IPS DF 19.7 (cell line): ENCODE measurements at places on chromosomes 16 and 17.

DNA sequence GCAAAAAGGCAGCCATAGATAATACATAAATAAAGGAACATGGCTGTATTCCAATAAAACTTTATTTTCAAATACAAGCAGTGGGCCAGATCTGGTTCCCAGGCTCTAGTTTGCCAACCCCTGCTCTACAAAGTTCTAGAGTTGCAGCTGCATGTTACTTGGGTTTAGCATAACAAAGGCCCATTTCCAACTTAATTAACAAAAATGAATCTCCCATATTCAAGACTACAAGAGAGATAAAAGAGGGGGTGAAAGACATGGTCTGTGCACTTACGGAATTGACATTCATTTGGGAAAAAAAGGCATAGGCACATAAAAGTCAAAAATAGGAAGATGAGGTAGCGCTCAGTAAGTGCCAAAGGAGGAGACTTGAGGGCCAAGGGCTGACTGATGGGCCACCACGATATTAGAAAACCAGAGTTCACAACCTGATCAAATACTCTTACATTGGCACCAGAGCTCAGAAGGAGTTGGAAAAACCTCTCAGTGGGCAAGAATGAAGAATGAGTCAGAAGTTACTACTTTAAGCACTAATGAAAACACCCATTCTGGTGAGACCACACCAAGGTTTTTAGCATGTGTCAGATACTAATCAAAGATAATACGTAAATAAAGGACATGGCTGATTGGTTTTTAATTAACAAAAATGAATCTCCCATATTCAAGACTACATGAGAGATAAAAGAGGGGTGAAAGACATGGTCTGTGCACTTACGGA lies 164.0 kb downstream of the VPS53 start:
- no peak for DNase-seq

DNA sequence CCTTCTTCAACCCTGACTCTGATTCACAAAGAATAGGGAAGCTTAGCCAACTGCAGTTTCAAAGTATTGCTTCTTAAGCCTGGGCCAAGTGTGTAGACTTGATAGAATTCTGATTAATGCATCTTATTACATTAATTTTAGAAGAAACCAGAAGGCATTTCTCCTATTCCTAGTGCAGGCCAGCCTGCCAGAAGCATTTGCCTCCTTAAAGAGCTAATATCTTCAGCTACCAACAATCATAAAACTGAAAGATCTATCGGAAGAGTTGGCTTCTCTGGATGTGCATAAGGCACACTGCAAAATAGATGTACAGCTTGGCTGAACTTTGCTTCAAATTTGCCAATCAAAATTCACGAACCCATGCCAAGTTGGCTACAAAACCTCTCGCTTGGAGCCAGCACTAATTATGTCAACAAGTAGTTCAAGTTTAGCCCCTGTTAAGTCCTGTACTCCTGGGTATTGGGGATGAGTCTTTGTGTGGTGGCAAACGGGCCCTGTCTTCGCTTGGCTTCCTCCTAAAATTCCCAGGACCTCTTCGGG lies 717.8 kb downstream of the WWOX start:
- DNase-seq = no peak

GRCh38 chr16:56997264-56997663 lies 7.9 kb downstream of the NLRC5 start:
- no peak for DNase-seq

DNA sequence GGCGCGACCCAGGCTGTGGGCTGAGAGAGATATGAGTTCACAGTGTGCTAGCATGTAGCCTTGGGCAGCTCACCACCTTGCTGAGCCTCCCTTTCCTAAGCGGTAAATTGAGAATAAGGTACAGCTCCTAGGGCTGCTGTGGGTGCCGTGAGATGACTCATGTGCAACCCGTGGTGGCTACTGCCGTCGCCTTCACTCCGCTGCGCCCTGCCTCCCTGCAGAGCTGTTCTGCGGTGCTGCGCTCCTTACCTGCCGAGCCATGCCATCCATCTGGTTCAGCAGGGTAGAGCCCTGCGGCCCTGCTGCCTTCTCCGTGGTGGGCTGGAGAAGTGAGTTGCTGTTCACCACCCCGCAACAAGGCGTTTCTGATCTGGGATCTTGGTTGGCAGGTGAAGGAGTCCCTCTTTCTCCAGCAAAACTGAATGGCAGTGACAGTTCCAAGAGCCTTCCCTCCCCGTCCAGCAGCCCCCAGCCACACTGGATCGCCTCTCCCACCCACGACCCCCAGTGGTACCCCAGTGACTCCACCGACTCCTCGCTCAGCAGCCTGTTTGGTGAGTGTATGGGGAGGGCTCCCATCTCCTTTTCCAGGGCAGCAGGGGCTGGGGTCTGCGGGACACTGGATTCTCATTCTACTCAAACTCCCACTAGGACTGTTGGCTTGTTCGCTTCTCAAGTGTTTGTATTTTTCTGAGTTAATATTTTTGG lies 9.3 kb upstream of the JPT2 start:
- no peak for DNase-seq

- no peak for DNase-seq
Observed at GRCh38 chr16:425740-426114, 278 bp downstream of the RAB11FIP3 start.

GRCh38 chr17:67769231-67769630 lies 51.5 kb downstream of the NOL11 start:
- DNase-seq = no peak

GRCh38 chr16:12951392-12951791 lies 50.0 kb downstream of the SHISA9 start:
- no peak for DNase-seq

DNA sequence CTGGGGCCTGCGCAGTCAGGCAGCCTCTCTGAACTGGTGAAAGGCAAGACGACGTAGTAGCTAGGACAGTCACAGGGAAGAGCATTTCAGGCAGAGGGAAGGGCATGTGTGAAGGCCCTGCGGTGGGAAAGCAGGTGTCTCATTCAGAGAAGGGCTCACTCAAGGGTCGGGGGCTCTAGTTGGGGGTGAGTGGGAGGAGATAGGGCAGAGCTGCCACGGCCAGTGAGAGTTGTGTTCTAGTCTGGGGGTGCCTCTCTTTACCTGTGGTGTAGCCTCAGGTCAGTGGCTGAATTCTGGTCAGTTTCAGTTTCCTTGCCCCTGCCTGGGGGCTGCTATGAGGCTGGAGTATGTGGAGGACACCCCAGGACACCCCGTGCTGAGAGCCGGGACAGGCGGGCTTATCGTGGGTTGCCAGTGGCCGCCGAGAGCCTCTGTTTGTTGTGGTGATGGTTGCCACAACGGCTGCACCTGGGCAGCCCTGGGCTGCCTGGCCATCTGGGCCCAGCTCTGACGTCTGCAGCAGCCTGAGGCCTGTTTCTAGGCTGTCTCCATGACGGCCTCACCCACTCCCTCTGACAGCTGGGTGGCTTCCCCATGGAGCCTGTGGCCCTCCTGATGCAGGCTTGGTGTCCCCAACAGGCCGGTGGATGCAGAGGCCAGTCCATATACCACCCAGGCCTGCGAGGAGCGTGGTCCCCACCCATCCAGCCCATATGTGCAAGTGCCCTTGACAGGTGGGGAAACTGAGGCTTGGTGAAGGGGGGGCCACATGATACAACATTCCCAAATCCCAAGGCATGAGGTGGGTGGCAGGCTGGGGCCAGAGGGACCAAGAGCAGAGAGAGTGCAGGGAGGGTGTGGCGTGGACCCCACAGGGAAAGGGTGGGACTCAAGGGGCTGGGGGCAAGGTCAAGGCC lies 10.8 kb downstream of the MAP2K3 start:
- DNase-seq = no peak

DNA sequence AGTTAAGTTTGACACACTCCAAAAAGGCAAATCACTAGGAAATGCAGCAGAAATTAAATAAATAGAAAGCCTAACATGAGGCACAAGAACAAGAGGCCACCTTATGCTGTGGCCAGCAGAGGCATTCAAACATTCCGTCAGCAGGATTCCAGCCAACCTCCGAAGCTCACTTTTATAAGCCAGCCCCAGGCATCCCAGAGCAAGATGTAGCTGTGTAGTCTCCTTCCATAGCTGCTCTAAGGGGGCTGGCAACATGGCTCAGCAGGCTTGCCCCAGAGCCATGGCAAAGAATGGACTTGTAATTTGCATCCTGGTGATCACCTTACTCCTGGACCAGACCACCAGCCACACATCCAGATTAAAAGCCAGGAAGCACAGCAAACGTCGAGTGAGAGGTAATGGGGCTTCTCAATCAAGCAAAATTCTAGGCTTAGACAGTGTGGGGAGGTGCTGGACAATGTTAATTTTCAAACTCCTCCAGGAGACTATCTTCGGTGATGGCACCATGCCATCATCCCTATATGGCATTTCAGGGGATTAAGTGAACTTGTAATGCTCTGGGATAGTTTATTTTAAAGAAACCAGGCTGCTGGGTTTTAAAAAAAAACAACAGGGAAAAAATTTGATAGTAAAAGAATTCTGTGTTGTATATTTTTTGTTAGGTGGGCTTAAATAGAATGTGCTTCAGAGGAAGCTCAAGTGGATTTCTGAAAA lies at the start of gene CLEC3A:
TSS of gene CLEC3A (plus strand) at position 202 of the 714 bp plus-strand sequence. CDS start at position 281, 79 bp downstream.
- DNase-seq = no peak

GRCh38 chr16:85222155-85222863 lies 110.0 kb upstream of the CIBAR2 start:
- DNase-seq = no peak
